GM23248 (cell line): ENCODE measurements at places on chromosomes 2 and 18. TPM values are rescaled to one million over a fixed set of nuclear protein-coding genes. Genes with fewer than 3 reads are reported as not detected.

ABCB11 gene
- not detected in 2 replicates for total RNA-seq

KIF5C gene
- 0.11 and 0.13 TPM in 2 replicates for total RNA-seq

PSMA8 gene
- not detected in 2 replicates for total RNA-seq

FER1L5 gene
- under 0.01 TPM in 1 of 2 replicates, not detected in the other for total RNA-seq

- peak; percentile 24 for DNase-seq
- H3K36me3 ChIP-seq = no peaks in the 10 kb centered on the region
- H3K4me3 ChIP-seq = no peak overlapping the region
- H3K27ac ChIP-seq = no peak overlapping the region
- no peaks in the 10 kb centered on the region for H3K27me3 ChIP-seq
Observed at GRCh38 chr2:8059794-8060193, 622.1 kb upstream of the ID2 start.

DNA sequence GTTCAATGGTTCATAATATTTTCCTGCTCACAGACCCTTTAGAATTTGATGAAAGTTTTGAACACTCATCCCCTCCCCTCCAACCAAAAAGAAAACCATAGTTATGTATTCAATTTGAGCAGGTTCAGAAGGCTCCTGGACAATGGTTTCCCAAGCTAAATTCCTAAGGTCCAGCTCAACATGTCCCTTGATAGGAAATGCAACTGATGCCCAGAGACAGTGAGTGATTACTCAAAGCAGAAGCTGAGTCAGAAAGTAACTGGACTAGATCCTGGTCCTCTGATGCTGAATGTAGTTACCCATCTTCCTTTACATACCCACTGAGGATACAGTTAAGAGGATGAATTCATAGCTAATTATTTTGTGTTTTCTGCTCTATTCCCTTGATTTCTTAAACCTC is 218.9 kb upstream of the NCKAP5 start:
- peak; percentile 70 for DNase-seq
- no peak overlapping the region for H3K27ac ChIP-seq
- H3K36me3 ChIP-seq = no peaks in the 10 kb centered on the region
- H3K4me1 ChIP-seq = peaks cover 51% of the 10 kb centered on the region

IHH gene
- total RNA-seq = not detected in 2 replicates

GRCh38 chr2:56239437-56239836 is 55.6 kb downstream of the CCDC85A start:
- no peaks in the 10 kb centered on the region for H3K4me1 ChIP-seq
- no peak overlapping the region for H3K4me3 ChIP-seq
- H3K36me3 ChIP-seq = no peaks in the 10 kb centered on the region
- H3K27me3 ChIP-seq = no peaks in the 10 kb centered on the region
- H3K27ac ChIP-seq = no peak overlapping the region
- peak; percentile 43 for DNase-seq

RAB1A gene
- 119 and 120 TPM in 2 replicates for total RNA-seq

- H3K4me3 ChIP-seq = no peak overlapping the region
- H3K36me3 ChIP-seq = no peaks in the 10 kb centered on the region
- no peak overlapping the region for H3K27ac ChIP-seq
- 0 out of 2 replicates have a peak, but pooled peaks cover 4% of the 10 kb centered on the region for H3K27me3 ChIP-seq
- no peaks in the 10 kb centered on the region; the same call in 1 of the 2 replicates for H3K4me1 ChIP-seq
Observed at GRCh38 chr2:136245211-136245610, 127.3 kb upstream of the CXCR4 start.

RBKS gene
- total RNA-seq = 2.8 and 3.0 TPM in 2 replicates

EPC2 gene
- 15.4 and 20.0 TPM in 2 replicates for total RNA-seq

EML6 gene
- 0.54 and 0.63 TPM in 2 replicates for total RNA-seq

GRCh38 chr18:5914951-5915350 is 19.6 kb upstream of the TMEM200C start:
- H3K4me3 ChIP-seq = no peak overlapping the region
- H3K27me3 ChIP-seq = no peaks in the 10 kb centered on the region
- DNase-seq = no peak
- no peak overlapping the region for H3K27ac ChIP-seq
- no peaks in the 10 kb centered on the region for H3K36me3 ChIP-seq
- no peaks in the 10 kb centered on the region for H3K4me1 ChIP-seq

DNA sequence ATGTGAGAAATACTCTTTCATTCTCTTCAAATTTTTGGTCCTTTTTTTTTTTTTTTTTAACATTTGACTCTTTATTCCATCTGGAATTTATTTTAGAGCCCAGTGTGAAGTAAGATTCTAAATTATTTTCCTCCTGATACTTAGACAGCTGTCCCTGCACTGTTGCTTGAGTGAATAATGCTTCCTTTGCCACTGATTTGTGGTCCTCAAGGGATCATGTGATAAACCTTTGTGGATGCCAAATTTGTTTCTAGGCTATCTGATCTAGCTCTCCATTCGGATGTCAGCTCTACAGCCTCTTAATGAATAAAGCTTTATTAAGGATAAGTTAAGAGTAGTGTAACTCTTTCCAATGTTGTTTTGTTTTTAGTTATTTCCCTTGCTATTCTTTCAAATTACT is 142.3 kb downstream of the SMAD7 start:
- peak; percentile 14 for DNase-seq
- no peaks in the 10 kb centered on the region for H3K27me3 ChIP-seq
- peaks cover 8% of the 10 kb centered on the region; the same call in 1 of the 2 replicates for H3K36me3 ChIP-seq
- H3K4me3 ChIP-seq = no peak overlapping the region

- no peak overlapping the region for H3K27ac ChIP-seq
- peaks cover 23% of the 10 kb centered on the region for H3K4me1 ChIP-seq
- no peak for DNase-seq
Observed at GRCh38 chr2:64727013-64727767, 73.5 kb upstream of the SERTAD2 start.

PROC gene
- not detected in 2 replicates for total RNA-seq

DNA sequence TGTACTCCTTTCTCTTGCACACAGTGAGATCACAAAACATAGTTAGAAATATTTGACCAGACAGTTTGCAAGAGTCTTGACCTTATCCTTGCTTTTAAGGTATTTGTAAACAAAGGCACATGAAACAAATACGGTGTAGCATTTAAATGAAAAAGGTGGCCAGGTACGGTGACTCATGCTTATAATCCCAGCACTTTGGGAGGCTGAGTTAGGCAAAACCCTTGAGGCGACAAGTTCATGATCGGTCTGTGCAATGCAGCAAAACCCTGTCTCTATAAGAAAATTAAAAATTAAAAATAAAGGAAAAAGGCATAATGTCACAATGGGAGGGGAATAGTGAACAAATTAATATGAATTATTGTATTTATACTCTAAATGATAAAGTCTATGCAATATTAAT is 109.5 kb upstream of the PIK3C3 start:
- no peaks in the 10 kb centered on the region for H3K36me3 ChIP-seq
- H3K4me1 ChIP-seq = no peaks in the 10 kb centered on the region
- H3K27me3 ChIP-seq = peaks cover 37% of the 10 kb centered on the region; the same call in 1 of the 2 replicates
- no peak overlapping the region for H3K4me3 ChIP-seq
- no peak for DNase-seq
- H3K27ac ChIP-seq = no peak overlapping the region

DPP4 gene
- total RNA-seq = 33.5 and 39.9 TPM in 2 replicates

DNA sequence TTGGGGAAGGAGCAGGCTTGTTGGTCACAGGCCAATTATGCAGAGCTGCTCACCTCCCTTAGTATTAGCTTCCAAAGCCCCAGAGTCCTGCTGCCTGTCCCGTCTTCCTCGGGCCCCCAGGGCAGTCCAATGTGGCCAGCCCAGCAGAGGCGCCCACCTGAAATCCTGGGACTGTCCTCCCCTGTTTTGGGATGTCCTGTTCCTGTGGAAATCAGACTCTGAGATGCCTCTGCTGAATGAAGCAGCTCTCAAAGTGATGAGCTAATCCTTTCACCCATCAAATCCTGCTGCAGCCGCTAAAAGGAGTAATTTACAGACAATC is 105.3 kb downstream of the CABLES1 start:
- H3K36me3 ChIP-seq = no peaks in the 10 kb centered on the region
- no peak overlapping the region for H3K4me3 ChIP-seq

- no peak overlapping the region for H3K4me3 ChIP-seq
- no peaks in the 10 kb centered on the region for H3K36me3 ChIP-seq
- H3K27me3 ChIP-seq = no peaks in the 10 kb centered on the region
Observed at GRCh38 chr2:128284841-128285240, 33.8 kb downstream of the HS6ST1 start.

SKA1 gene
- 5.6 and 8.8 TPM in 2 replicates for total RNA-seq

DNA sequence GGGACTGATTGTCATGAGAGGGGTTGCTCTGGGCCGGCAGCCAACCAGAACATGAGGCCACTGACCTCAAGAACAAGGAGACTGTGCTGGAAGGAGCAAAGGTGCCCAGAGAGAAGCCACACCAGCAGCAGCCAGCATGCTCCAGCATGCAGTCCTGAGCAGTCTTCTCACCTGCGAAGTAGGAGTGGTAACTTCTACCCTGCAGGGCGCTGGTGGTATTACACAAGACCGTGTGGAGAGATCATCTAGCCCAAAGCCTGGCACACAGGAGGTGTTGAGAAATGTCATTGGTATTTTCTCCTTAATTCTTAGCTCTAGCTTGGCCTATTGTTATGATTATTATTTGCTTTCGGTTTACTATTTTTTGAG is 132.7 kb downstream of the TSN start:
- no peak overlapping the region for H3K27ac ChIP-seq
- no peaks in the 10 kb centered on the region; the same call in 1 of the 2 replicates for H3K27me3 ChIP-seq
- no peak overlapping the region for H3K4me3 ChIP-seq
- no peaks in the 10 kb centered on the region for H3K4me1 ChIP-seq
- no peaks in the 10 kb centered on the region for H3K36me3 ChIP-seq

DNA sequence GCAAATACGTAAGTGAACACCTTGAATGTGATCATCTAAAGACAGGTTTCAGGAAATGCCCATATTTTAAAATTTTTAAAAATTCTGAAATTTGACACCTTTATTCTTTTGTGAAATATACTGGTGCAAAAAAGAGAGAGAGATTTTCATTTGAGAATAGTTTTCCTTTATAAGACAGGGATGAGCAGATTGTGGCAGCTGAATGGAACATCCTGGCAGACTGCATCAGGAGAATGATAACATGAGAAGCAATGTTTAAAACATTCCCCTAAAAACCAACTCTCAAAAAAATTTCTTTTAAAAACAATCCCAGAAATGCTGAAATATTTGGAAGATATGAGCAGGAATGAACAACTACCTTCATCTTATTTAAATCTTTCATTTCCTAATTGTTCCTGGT is 744.8 kb upstream of the ID2 start:
- H3K27ac ChIP-seq = no peak overlapping the region
- H3K4me1 ChIP-seq = peaks cover 4% of the 10 kb centered on the region
- DNase-seq = no peak
- no peaks in the 10 kb centered on the region for H3K27me3 ChIP-seq
- H3K4me3 ChIP-seq = no peak overlapping the region
- H3K36me3 ChIP-seq = no peaks in the 10 kb centered on the region

HDAC4 gene
- 5.3 and 6.3 TPM in 2 replicates for total RNA-seq

GRCh38 chr2:95053543-95053942 is 28.0 kb downstream of the MAL start:
- no peak for DNase-seq
- peaks cover 62% of the 10 kb centered on the region for H3K27me3 ChIP-seq
- no peaks in the 10 kb centered on the region for H3K36me3 ChIP-seq
- no peak overlapping the region for H3K4me3 ChIP-seq
- no peak overlapping the region for H3K27ac ChIP-seq

GRCh38 chr2:112588611-112589045 is 4.2 kb downstream of the CHCHD5 start:
- no peaks in the 10 kb centered on the region for H3K36me3 ChIP-seq
- H3K27me3 ChIP-seq = no peaks in the 10 kb centered on the region
- H3K4me3 ChIP-seq = no peak overlapping the region
- H3K27ac ChIP-seq = no peak overlapping the region
- DNase-seq = no peak
- H3K4me1 ChIP-seq = peaks cover 10% of the 10 kb centered on the region

- no peak overlapping the region for H3K4me3 ChIP-seq
- H3K4me1 ChIP-seq = no peaks in the 10 kb centered on the region
- H3K27ac ChIP-seq = no peak overlapping the region
- no peak for DNase-seq
Observed at GRCh38 chr2:181334158-181334826, 122.9 kb upstream of the ITGA4 start.

GBX2 gene
- total RNA-seq = not detected in 2 replicates

DNA sequence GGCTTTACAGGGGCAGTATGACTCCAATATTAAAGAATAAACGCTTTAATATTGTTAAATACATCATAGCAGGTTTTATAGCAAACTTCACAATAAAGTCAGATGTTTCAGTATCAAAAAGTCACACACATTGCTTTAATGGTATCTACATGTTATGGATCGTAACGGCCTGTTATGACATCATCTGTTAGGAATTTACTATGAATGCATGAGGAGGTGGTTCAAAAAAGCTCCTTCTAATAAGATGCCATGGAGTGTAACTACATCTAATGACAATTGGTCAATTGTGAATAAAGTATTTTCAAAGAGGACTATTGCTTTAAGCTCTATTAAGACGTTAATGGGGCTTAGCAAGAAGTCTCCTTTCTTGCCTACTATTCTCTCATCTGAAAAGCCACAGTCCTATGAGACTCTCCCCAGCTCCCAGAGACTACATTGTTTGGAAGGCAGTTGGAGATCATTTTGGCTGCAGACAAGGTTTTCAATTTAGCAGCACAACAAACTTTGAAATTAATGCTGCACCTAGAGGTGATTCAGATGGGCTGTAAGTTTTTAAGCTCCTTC is 300.7 kb upstream of the MEIS1 start:
- H3K4me1 ChIP-seq = no peaks in the 10 kb centered on the region
- H3K36me3 ChIP-seq = no peaks in the 10 kb centered on the region
- no peak overlapping the region for H3K4me3 ChIP-seq
- H3K27ac ChIP-seq = no peak overlapping the region
- no peaks in the 10 kb centered on the region; the same call in none of the 2 replicates for H3K27me3 ChIP-seq
- DNase-seq = no peak

DNA sequence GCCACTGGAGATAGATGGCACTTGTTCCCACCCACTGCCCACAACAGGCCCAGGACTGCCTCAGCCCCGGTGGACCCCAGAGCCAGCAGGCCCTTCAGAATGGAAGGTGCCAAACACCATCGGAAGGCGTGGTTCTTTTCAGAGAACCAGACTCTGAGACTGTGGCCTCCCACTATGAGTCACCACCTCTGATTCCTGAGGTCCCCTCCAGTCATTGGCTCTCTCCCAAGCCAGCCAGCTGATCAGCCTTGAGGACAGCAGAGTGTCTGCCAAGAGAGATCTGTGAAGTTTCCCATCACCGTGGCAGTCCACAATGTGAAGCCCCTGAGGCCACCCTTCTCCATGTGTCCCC is 10.4 kb upstream of the MAP3K2 start:
- peaks cover 21% of the 10 kb centered on the region for H3K4me1 ChIP-seq
- H3K27ac ChIP-seq = peak overlapping the region; percentile 60
- DNase-seq = peak; percentile 98
- H3K27me3 ChIP-seq = no peaks in the 10 kb centered on the region
- H3K36me3 ChIP-seq = no peaks in the 10 kb centered on the region

GRCh38 chr2:221492636-221493035 is 79.5 kb downstream of the EPHA4 start:
- H3K4me3 ChIP-seq = peak overlapping the region; percentile 16; the same call in 1 of the 2 replicates
- peak; percentile 79 for DNase-seq
- no peaks in the 10 kb centered on the region for H3K27me3 ChIP-seq
- peak overlapping the region; percentile 51 for H3K27ac ChIP-seq
- 0 out of 2 replicates have a peak, but pooled peaks cover 6% of the 10 kb centered on the region for H3K36me3 ChIP-seq

GRCh38 chr18:76764291-76764901 is 58.0 kb upstream of the ZNF236 start:
- H3K4me3 ChIP-seq = no peak overlapping the region
- no peaks in the 10 kb centered on the region for H3K4me1 ChIP-seq
- H3K27me3 ChIP-seq = no peaks in the 10 kb centered on the region
- H3K27ac ChIP-seq = no peak overlapping the region
